NCI-H774 (cell line): ENCODE measurements at places on chromosomes 12 and 14.

- DNase-seq, result no peak
Measured at GRCh38 chr12:3214526-3215365, 137.6 kb downstream of the TSPAN9 start.

GRCh38 chr14:60343571-60344071, 94.6 kb downstream of the PPM1A start:
- no peak for DNase-seq

DNA sequence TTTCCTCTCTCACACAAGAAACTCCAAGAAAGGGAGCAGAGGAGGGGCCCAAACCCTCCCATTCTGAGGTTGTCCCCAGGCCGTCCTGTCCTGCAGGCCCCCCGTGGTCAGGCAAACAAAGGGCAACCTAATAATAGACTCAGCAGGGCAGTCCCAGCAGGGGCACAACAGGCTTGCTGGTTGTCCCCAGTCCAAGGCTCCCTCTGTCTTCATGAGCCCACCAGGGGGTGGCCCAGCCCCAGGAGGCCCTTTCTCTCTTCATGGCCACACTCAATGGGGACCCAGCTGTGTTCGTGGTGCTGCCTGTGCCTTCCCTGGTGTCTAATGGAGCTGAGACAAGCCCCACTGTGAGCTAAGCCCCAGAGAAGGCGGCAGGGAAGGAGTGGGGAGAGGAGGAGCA, 359.9 kb downstream of the ADGRD1 start:
- DNase-seq, result no peak

DNA sequence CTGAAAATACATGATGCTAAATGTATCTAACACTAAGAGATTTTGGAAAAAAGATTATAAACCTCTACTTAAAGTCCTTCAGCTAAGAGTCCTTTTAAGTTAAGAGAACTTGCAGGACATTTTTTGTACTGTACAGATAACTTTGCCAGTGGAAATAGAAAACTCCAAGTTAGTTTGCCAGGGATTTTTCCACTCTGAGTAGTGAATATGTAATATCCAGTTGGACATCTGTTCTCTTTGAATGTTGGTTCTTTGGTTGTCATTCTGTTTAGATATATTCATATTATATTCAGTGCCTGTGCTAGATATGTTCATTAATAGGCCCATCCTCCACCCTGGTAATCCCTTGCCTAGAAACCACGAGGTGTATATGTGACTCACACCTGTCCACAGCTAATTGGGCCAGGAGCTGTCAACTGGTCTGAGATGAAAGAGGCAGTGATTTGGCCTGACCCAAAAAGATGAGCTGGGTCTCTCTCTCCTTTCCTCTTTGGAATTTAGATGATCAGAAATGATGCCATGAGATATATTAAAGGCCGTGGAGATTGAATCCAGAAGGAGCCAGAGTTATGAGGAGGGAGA, 261.0 kb upstream of the LRIG3 start:
- no peak for DNase-seq

DNA sequence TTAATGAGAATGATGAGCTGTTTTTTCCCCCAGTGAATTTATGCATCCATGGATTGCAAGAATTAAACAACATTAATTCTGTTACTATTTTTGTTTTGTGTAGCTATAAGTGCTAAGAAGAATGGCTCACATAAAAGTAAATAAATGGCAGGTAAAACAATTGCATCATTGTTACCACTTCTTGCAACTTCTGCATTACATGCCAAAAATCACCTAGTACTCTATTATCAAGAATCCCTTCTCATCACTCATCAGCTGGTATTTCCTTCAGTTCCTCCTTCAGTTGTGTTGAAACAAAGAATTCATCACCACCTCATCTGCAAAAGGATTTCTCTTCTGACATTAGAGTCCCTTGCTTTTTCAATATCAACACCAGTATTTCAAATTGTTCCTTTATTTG, 773 bp downstream of the A2M start:
- no peak for DNase-seq
